Activated CD8-positive, alpha-beta memory T cell treated with anti-CD3 and anti-CD28 coated beads, Interleukin-2, amount 10 ng/mL, durations not matched to agents 7 days and 5 days (primary cell): ENCODE measurements at places on chromosomes 3 and 15.

DNA sequence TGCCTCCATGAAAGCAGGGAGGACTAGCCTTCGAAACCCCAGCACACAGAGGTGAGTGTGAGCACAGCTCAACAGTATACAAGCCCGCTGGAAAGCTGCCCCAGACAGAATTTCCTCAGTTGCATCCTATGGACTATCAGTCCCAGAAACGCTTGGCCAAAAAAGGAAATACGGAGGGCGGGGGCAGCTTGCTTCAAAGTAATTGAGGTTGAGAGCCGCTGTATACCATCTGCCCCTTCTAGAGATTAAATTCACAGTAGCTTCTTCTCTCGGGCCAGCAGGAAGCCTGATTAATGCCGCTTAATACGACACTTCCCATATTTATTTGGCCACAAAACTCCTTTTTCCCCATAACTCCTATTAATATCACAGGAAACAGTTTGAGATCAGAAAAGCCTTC lies 88.7 kb downstream of the LIPC start:
- no peak for DNase-seq
- H3K4me3 ChIP-seq, result no peak overlapping the region
- no peak overlapping the region for H3K27ac ChIP-seq
- peaks cover 48% of the 10 kb centered on the region for H3K4me1 ChIP-seq
- H3K27me3 ChIP-seq, result no peaks in the 10 kb centered on the region
- peaks cover 8% of the 10 kb centered on the region for H3K36me3 ChIP-seq

- no peak overlapping the region for H3K4me3 ChIP-seq
- no peaks in the 10 kb centered on the region for H3K27me3 ChIP-seq
- no peak for DNase-seq
- H3K4me1 ChIP-seq, result no peaks in the 10 kb centered on the region
Measured at GRCh38 chr15:33517944-33518343, 207.2 kb downstream of the RYR3 start.

GRCh38 chr3:62611541-62612240 lies 238.3 kb upstream of the FEZF2 start:
- no peak overlapping the region for H3K27ac ChIP-seq
- H3K27me3 ChIP-seq, result no peaks in the 10 kb centered on the region
- no peak for DNase-seq
- H3K36me3 ChIP-seq, result no peaks in the 10 kb centered on the region
- no peak overlapping the region for H3K4me3 ChIP-seq
- H3K4me1 ChIP-seq, result no peaks in the 10 kb centered on the region

GRCh38 chr3:27134171-27134796 lies 234.9 kb downstream of the NEK10 start:
- no peaks in the 10 kb centered on the region for H3K4me1 ChIP-seq
- no peak overlapping the region for H3K27ac ChIP-seq
- H3K36me3 ChIP-seq, result no peaks in the 10 kb centered on the region

DNA sequence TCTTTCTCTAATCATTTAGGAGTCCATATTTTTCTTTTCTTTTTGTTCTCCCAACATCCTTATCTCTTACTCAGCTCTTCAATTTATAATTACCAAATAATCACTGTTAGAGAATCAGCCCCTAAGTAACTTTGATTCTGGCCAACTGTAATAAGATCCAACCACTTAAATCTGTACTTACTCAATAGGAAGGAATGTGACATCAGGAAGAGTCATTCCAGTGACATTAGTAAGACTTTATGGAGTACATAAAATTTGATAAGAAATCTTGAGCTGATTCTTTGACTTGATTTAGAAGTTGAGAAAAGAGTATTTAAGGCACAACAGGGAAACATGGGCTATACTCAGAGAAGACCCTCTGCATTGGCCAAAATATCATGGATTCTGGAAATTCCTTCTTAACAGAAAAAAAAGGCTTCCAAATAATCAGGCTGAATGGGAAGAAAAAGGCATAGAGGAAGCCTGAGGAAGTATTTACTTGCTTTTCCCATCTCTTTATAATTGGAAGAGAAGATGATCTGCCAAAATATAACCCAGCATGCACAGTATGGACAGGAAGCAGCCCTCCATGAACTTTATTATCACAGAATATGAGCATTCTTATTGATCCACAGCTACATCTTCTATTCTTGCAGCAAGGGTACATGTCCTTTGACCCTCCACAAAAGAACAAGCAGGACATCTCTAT lies 289.7 kb upstream of the TPRG1 start:
- no peaks in the 10 kb centered on the region for H3K27me3 ChIP-seq
- H3K36me3 ChIP-seq, result peaks cover 11% of the 10 kb centered on the region
- no peaks in the 10 kb centered on the region for H3K4me1 ChIP-seq
- H3K4me3 ChIP-seq, result no peak overlapping the region

GRCh38 chr3:52495777-52496602 lies 852 bp downstream of the STAB1 start:
- peaks cover 2% of the 10 kb centered on the region for H3K4me1 ChIP-seq
- H3K27me3 ChIP-seq, result no peaks in the 10 kb centered on the region
- no peak for DNase-seq
- H3K4me3 ChIP-seq, result no peak overlapping the region

- peaks cover 39% of the 10 kb centered on the region for H3K27me3 ChIP-seq
- H3K4me3 ChIP-seq, result no peak overlapping the region
- no peak for DNase-seq
- H3K36me3 ChIP-seq, result peaks cover 3% of the 10 kb centered on the region
- H3K27ac ChIP-seq, result no peak overlapping the region
Measured at GRCh38 chr3:107216711-107217110, 160.5 kb upstream of the CCDC54 start.

DNA sequence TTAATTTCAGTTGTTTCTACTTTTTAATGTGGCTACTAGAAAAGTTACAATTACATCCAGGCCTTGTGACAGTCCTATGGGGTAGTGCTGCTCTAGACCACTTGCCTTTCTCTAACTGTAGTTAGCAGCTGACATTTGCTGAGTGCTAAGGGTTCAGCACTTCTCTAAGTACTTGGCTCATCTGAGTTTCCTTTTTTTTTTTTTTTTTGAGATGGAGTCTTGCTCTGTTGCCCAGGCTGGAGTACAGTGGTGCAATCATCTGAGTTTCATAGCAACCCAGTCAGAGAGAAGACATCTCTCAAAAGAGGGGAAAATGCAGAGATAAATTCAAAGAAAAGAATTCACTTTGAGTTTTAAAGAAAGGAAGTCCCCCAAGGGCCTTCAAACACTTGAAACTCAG lies 130.8 kb downstream of the MYLK start:
- H3K4me3 ChIP-seq, result no peak overlapping the region
- H3K27me3 ChIP-seq, result peaks cover 24% of the 10 kb centered on the region

DNA sequence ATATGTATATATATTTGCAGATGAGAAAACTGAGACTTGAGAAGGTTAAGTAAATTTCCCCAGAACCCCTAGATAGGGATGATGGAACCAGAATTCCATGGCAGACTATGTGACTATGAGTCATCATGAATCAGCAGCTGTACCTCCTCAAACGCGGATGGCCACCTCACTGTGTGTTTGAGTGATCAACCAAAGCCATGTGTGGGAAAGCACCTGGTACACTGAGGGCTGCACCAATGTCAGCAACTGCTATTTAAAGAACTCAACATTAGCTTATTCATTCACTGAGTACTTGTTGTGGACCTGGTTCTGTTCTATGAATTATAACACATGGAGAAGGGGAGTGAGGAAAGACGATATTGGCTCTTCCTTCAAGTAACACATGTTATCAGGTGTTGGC lies 377.0 kb downstream of the GAP43 start:
- no peaks in the 10 kb centered on the region for H3K27me3 ChIP-seq
- DNase-seq, result no peak
- H3K4me1 ChIP-seq, result no peaks in the 10 kb centered on the region
- H3K27ac ChIP-seq, result no peak overlapping the region

GRCh38 chr15:34776606-34777105 lies 18.7 kb downstream of the ACTC1 start:
- no peak for DNase-seq
- peaks cover 24% of the 10 kb centered on the region for H3K27me3 ChIP-seq
- H3K27ac ChIP-seq, result no peak overlapping the region
- H3K36me3 ChIP-seq, result no peaks in the 10 kb centered on the region

- H3K4me1 ChIP-seq, result no peaks in the 10 kb centered on the region
- no peaks in the 10 kb centered on the region for H3K36me3 ChIP-seq
- no peak for DNase-seq
- H3K4me3 ChIP-seq, result no peak overlapping the region
- no peaks in the 10 kb centered on the region for H3K27me3 ChIP-seq
Measured at GRCh38 chr3:74535281-74535680, 79.2 kb downstream of the CNTN3 start.

DNA sequence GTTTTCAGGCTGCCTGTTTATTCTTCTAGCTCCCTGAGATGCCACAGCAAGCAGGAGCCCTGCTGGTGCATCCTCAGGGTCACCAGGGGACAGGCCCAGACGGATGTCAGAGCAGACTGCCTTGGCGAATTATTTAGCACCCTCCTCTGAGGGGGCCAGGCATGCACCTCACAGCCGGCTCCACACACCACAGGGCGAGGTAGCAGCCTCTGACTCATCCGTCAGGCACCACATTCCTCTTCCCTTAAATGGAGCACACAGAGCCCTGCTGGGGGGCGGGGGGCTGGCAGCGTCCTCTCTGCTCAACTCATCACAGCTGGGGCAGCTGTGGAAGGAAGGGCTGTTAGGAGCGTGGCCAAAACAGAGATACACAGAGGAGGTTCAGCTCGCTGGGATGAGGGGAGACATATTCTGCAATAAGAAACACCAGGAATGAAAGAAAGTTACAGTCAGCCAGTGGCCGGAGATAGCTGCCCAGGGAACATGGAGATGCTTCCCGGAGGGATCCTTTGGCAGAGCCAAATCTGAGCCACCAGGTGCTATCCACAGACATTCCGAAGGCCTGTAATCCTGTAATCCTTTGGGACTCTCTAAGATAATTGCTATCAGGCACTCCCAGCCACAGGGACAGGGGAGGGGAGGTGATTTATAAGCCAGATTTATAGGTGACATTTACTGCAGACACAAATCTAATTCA lies 13.9 kb upstream of the PRICKLE2 start:
- no peaks in the 10 kb centered on the region for H3K36me3 ChIP-seq
- DNase-seq, result no peak
- no peak overlapping the region for H3K27ac ChIP-seq
- no peaks in the 10 kb centered on the region for H3K4me1 ChIP-seq
- no peaks in the 10 kb centered on the region for H3K27me3 ChIP-seq

- no peak for DNase-seq
- H3K4me1 ChIP-seq, result no peaks in the 10 kb centered on the region
- no peak overlapping the region for H3K27ac ChIP-seq
- no peaks in the 10 kb centered on the region for H3K36me3 ChIP-seq
Measured at GRCh38 chr15:32956006-32956405, 238.2 kb downstream of the GREM1 start.

DNA sequence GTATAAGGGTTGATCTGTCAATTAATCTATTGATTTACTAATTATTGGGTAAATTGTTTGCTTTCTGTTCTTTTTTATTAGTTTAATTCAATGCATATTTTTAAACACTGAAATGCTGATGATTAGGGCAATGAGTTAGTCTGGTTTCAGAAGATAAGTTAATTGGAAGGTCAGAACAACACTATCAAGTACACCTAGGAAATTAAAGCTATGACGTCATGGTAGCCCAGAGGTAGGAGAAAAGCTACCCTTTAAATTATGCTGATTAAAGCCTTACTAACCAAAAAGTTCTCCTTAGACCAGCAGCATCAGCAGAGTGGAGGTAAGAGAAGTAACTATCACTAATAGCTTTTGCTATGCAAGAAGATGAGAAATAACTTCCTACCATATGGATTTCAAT lies 770.4 kb upstream of the ARPP21 start:
- no peak overlapping the region for H3K27ac ChIP-seq
- H3K27me3 ChIP-seq, result no peaks in the 10 kb centered on the region
- no peaks in the 10 kb centered on the region for H3K4me1 ChIP-seq

DNA sequence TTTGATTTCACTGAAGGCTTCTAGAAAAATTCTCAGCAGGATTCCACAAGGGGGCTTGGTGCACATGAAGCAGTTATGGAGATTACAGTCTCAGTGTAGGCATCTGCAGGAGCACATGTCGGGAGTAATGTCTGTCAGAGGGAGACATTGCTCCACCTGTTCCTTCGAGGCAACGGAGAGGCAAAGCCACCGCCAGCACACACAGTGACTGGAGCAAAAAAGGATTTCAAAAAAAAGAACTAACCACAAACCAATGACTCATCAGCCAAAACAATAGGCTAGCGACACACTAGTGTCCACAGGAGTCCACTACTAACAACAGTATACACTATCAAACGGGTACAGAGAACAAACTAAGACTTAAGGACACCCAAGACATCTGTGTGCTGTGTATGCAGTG lies 68.9 kb downstream of the NPTN start:
- H3K36me3 ChIP-seq, result peaks cover 25% of the 10 kb centered on the region
- H3K4me3 ChIP-seq, result no peak overlapping the region
- no peak overlapping the region for H3K27ac ChIP-seq
- H3K4me1 ChIP-seq, result peaks cover 45% of the 10 kb centered on the region
- no peaks in the 10 kb centered on the region for H3K27me3 ChIP-seq

DNA sequence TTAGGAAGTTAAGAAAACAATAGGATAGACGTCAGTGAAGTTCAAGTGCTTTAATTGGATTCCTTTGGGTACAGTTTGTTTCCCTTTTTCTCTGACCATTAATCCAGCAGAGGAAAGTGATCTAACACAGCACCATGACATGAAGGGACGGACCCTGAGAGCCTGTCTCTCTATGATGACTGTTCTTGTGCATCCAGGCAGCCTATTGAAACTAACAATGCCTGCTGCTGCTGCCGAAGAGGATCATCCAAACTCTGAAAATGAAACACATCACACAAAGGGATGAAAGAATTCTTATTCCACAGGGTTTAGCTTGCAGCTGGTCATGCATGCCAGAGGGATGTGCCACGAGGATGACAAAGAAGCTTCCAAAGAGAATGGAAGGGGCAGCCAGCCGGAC lies 75.5 kb downstream of the ZBTB20 start:
- H3K36me3 ChIP-seq, result peaks cover 13% of the 10 kb centered on the region
- no peak for DNase-seq
- H3K4me3 ChIP-seq, result no peak overlapping the region
- H3K27ac ChIP-seq, result no peak overlapping the region
- H3K27me3 ChIP-seq, result no peaks in the 10 kb centered on the region
- H3K4me1 ChIP-seq, result peaks cover 13% of the 10 kb centered on the region

DNA sequence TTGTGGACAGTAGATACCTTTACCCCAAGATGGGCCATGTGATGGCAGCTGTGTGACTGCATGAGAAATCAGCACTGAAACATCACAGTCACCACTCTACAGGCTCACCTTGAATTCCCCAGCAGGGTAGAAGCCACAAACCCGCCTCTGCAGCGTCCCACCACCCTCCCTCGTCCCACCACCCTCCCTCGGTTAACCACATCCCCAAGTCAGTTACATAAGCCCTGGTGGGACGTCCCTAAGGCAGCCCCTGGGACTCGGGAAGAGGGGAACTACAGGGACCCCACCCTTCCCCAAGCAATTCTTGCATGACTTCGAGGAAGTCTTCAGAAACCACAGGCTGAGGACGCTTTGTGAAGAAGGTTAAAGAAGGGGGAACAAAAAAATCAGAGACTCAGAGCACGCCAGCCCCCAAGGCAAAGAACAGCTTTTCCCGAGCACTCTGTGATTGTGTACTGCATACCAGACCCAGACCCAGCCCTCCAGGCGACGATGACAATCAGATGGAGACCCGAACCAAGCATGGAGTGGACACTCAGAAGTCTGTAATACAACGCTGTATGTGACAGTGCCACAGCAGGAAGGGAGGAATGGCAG lies 60.5 kb downstream of the SH3BP5 start:
- peaks cover 76% of the 10 kb centered on the region for H3K4me1 ChIP-seq
- peak; percentile 90 for DNase-seq
- peak overlapping the region; percentile 45 for H3K4me3 ChIP-seq
